Hepatic stellate cell (primary cell): ENCODE measurements at places on chromosomes 13 and 19.

DNA sequence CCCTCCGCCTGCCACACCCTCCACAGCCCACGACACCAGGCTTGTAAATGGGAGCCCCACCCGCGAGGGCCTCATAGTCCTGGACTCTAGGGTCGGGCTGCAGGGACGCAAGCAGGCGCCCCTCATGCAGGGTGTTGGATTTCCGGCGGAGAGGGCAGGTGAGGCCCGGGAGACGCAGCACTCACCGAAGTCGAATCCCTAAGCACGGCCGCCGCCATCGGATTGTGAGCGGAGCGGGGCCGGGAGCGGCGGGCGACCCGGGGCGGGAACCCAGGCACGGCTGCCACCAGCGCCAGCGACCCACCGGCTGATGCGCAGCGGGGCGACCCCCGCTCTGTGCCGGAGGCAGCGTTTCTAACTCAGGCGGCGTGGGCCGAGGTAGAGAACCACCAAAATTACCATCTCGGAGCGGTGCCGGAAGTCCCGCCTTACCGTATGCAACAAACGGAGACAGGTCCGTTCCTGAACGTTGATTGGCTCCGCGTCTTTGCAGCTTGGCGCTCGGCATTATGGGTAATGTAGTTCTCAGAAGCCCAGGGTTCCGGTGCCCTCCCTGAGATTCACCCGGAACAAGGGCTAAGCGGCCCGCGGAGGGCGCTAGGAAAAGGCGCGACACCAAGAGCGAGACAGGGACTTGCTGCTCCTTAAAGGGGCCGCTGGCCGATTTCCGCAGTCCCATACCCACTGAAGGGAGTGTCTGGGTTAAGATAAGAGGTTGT is at the start of gene ZNF416:
TSS of gene ZNF416 (minus strand) at position 425 of the 719 bp plus-strand sequence. CDS start at position 218, 207 bp downstream.
- DNase-seq = peak; percentile 98

GRCh38 chr19:56218961-56219360 is 16.9 kb downstream of the ZSCAN5C start:
- DNase-seq = no peak

DNA sequence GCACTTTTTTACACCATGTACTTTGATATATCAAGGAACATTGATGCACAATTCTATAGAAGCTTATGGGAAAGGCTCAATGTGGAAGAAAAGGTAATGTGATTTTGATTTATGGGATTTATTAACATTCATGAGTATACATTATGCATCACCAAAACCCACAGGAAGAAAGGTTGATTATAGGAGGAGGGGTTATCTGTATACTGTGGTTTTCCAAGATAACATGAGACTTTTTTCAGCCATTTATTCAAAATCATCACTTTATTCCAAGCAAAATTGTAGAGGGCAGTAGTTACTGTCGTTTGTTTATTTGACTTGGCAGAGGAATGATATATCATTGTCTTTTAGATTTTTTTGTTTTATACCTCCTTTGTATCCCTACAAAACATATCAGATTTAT is 54.9 kb downstream of the WDFY2 start:
- no peak for DNase-seq

DNA sequence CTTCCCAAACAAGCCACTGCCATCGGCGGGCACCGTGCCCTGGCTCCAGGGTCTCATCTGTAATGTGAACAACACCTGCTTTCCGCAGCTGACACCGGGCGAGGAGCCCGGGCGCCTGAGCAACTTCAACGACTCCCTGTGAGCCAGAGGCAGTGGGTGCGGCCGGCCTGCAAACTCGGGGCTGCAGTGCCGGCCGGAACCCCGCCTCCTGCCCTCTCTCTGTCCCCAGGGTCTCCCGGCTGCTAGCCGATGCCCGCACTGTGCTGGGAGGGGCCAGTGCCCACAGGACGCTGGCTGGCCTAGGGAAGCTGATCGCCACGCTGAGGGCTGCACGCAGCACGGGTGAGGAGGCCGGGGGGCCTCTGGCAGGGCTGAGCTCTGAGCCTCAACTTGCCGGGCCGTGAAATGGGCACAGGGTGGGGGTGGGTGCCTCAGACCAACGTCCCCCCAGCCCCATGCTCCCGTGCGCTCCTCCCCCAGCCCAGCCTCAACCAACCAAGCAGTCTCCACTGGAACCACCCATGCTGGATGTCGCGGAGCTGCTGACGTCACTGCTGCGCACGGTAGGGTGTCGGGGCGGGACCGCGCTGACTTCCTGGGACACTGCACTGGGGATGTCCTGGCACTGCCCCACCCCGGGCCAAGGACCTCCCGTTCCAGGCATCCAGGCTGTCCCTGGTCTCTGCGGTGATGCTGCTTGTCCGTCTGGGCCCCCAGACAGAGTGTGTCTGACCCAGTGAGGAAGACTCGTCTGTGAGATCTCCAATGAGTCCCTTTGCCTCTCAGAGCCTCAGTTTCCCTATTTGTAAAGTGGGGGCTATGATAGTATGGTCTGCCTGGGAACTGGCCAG is 2.2 kb downstream of the ABCA7 start:
- DNase-seq = peak; percentile 85

DNA sequence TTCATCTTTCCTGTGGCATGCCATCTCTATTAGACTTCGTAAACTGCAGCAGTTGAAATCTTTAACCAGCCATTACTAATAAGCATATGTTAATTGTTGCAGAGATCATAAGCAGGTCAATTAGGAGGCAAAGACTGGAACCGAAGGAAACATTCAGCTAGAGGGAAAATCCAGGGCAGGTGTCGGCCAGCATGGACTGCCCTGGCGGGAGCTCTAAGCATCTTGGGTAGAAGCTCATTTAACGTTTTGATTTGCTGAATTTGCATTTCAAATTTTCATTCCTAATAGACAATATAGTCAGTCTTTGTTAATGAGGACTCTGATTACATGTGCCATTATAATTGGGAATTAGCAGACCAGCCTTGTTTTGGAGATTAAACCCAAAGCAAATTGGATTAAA is 238.6 kb downstream of the POU4F1 start:
- DNase-seq = no peak

DNA sequence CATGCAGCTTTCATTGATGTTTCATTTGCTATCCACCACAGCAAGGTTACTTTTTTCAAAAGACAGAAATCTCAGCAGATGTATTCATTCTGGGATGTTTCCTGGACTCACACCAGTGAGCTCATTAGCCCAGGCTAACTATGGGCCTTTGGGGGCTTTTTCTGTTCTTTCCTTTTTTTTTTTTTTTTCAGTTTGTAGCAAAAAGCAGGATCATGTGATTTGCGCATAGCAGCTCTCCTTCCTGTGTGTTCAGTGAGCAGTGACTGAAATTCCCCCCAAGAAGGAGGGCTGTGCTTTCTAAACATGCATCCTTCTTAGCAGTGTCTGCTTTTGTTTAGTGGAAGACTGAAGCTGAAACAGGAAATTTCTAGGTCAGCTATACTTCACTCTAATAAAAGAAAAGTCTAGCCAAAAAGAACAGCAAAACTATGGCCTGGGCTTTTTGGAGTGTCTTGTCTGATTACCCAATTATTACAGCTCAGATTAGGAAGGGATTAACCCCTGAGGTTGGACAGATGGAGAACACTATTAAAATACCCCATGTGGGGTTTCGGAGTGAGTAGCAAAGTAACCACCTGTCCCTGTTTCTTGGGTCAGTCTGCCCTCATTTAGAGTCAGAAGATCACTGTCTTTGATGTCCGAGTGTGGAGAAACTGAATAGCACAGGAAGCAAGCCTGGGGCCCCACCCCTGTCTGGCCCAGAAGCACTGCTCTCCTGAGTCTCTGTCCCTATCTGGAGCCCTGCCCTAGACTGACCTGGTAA is 8.9 kb upstream of the AMER2 start:
- no peak for DNase-seq

DNA sequence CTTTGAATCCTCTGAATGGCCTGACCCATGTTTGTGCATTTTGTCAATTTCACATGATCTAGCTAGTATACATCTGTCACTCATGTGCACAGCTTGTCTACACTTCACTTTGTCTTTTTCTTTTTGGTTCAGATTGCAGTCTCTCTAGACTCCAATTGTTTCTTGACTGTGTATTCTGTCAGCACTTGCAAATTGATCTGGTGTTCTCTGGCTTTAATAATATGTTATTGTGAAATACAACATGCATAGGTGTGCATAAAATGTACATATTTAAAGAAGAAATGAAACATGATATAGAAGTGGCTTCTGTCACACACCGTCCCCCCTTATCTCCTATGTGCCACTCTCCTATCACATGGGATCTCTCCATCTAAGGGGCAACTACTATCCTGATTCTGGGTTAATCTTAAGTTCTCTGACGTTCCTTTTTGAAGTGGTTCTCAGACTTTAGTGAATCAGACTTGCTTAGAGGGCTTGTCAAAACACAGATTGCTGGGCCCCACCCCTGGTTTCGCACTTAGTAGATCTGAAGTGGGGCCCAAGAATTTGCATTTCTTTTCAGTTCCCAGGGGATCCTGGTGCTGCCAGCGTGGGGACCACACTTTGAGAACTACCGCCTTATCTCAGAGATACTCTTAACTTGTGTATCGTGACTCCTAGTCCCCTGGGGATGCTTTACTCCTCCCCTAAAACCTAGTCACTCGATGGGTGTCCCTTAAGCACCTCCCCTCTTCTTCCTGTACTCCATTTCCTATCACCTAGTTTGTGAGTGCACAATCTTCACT is 5.8 kb downstream of the KRTDAP start:
- no peak for DNase-seq

GRCh38 chr13:99746637-99747402 is 224.7 kb downstream of the ZIC5 start:
- DNase-seq = no peak

DNA sequence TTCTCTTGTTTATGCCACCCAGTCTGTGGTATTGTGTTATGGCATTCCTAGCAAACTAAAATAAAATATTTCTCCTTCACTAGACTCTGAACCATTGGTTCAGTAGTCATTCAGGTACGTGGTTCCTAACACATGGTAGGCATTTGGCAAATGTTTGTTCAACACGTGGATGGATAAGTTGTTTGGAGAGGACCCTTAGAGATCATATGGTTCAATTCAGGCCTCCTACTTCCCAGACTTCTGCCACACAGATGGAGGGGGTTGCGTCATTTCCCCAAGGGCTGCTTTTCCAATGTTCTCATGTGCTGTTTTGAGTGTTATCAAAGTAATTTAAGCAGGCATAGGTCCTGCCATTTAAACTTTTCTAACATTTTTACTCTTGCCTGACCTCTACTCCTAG is 6.7 kb downstream of the CXCL17 start:
- no peak for DNase-seq

- no peak for DNase-seq
Observed at GRCh38 chr19:16867211-16867610, 21.6 kb upstream of the F2RL3 start.

DNA sequence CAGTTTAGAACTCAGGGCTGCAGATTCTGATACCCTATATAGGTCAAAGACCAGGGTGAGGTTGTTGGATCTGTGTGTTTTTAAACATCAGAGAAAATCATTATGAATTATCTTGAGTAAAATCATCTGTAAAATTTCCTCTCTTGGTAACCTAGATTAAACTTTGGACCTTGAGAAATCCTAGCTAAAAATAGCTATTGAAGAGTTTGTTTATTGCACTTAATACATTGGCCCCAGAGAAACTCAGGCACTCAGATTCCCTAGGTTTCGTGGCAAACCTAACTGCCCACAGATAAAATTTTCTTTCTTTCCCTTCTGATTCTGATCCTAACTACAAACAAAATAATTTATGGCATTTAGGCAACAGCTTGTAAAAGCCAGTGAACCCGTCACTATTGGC is 102.3 kb downstream of the GPC6 start:
- no peak for DNase-seq

DNA sequence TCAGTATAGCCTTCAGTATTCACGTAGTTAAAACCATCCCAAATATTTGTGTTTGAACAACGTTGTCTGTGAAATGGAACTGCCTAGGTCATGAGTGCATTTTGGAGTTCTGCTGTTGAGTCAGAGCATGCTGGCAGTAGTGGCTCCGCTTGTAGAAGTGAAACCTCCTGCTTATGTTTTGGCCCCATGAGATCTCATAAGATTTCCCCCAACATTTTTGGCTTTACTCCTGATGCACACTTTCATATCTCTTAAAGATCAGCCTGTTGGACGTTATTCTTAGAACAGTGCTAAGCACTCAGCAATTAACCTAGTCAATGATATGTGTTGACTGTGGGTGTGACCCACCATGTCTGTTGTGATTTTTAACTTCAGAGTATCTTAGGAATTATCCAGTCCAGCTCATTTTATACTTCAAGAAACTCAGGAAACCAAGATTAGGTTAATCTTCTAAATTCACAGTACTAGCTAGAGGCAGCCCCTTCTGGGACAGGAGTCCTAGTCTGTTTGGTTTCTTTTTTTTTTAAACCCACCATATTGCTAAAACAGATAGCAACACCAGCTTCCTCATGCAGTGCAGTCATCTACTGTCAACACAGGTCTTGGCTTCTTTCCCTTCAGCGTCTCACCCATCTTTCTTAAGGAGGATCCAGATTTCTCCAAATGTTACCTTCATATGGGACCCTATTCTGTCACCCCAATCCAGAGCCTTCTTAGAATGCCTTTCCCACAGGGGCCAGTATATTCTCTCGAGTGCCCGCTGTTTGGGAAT is 26.2 kb downstream of the RAP2A start:
- no peak for DNase-seq

DNA sequence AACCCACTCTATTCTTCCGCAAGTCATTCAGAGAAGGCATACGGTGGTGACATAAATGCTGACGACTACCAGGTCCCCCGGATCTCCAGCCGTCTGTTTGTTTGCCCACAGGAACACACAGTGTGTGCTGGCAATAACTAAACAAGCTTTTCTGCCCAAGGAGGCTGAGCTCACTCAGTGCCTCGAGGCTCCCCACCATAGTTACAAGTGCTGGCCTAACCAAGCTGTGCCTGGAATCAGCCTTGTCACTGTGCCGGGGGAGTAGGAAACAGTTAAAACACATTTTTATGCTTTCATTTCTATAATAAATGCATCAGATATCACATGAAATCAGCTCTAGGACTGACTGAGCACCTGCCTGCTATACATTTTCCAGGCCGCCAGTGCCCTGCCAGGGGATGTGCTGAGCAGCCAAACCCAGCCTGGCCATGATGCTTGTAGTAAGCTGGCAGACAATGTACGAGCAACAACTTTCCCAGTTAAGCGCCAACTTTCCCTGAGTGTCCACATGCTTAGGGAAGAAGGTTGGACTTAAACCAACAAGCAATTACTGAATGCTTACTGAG is 28.1 kb downstream of the BRD4 start:
- no peak for DNase-seq

GRCh38 chr19:16361926-16362325 is 37.3 kb downstream of the KLF2 start:
- no peak for DNase-seq

DNA sequence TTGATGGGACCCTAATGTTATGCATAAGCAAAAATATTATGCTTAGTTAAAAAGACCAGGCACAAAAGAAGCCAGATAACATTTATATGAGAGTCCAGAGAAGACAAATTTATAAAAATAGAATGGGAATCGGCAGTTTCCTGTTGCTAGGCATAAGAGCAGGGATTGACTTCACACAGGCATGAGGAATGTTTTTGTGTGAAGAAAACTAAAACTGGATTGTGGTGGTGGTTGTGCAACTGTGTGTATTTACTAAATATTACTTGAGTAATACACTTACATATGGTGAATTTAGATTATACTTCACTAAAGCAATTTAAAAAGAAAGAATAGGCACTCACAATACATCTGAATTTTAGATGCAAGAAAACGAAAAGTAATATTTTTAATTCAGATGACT is 108.3 kb downstream of the SLITRK1 start:
- no peak for DNase-seq

GRCh38 chr13:25248071-25248470 is 39.2 kb downstream of the MTMR6 start:
- no peak for DNase-seq

GRCh38 chr19:44824761-44825160 is 15.9 kb downstream of the BCAM start:
- DNase-seq = no peak

- DNase-seq = no peak
Observed at GRCh38 chr13:73278186-73278585, 219.4 kb downstream of the KLF5 start.
